Hepatocyte (in vitro differentiated cells): ENCODE measurements at places on chromosomes 3 and 15.

DNA sequence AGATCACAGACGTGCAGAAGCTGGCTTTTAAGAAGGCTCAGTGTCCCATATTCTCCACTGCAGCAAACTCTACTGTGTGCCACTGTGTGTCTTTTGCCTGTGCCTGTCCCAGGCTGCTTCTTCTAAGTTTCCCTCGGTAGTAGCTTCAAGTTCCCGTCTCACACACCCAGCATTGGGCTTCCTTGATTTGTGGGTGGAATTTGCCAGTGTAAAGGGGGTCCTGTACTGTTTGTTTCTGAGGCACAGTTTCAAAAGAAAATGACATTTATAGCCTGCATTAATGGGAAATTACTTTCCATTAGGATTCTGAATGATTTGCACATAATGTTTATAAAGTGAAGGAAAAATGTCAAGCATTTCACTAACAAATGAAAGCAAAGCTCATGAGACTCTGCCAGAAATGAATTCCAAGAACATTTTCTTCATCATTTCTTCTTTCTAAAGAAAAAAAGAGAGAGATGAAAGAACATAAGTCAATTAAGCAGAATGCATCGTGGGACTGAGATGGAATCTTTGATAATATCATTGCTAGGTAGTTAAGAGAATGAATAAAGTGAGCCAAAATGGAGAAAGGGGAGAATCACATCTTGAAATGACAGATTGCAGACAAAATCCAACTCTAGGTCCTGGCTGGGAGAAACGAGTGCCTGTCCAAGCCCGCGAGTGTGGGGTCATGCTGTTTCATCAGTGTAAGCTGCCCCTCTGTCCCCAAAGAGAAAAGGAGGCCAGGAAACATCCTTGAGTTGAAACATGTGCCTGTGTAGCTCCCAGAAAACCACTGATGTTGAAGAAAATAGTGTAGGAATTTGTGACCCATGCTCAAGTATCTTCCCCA, 48.6 kb upstream of the ADAMTSL3 start:
- DNase-seq = no peak

DNA sequence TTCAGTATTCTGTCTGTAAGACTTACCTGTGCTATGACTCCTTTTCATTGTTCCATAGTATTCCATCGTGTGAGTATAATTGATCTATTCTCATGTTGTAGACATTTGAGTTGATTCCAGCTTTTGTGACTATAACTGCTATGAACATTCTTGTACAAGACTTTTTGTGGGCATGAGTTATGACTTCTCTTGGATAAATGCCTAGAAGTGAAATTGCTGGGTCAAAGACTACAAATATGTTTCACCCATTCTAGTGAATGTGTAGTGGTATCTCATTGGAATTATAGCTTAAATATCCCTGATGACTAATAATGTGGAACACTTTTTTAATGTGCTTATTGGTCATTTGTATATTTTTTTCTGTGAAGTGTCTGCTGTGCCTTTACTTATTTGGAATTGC, 27.6 kb upstream of the NPHP3 start:
- no peak for DNase-seq

DNA sequence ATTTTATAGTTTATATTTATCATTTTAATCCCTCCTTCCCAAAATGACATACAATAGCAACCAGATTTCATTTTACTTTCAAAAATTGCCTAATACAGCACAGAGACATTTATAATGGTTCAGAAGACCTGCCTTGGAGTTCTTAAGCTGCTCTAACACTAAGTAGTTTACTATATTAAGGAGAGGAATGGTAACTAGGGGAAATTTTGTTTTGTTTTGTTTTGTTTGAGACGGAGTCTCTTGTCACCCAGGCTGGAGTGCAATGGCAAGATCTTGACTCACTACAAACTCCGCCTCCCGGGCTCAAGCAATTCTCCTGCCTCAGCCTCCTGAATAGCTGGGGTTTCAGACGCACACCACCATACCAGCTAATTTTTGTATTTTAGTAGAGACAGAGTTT, 22.8 kb upstream of the CCDC50 start:
- DNase-seq = no peak

GRCh38 chr15:59879506-59880265, 124.4 kb upstream of the FOXB1 start:
- DNase-seq = no peak

DNA sequence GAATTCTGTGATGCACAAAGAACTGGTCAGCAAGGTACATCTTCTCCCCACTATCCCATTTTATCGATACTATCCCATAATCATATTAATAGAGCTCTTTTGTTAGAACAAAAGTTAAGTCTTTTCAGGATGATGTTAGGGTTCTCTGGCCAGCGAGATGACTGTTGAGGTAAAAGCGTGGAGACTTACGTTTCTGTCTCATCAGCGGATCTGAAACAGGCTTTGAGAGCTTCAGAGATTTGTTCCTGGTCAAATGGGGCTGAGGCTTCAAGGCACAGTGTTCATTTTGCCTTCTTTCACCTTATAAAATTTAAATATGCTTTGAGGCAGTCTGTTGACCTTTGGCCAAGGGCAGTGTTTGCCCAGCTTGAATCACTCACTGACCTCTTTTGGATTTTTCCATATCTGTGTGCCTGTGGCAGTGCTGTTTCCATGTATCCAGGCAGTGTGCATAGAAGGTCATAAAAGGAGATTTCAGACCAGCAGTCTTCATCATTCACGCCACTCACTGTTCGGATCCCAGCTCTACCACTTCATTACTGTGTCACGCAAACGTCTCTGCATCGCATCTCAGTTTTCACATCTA, 3.1 kb downstream of the ADAMTSL3 start:
- no peak for DNase-seq

GRCh38 chr15:31338879-31339557, 12.4 kb downstream of the KLF13 start:
- DNase-seq = peak; percentile 58

- DNase-seq = no peak
Measured at GRCh38 chr3:38689774-38690173, 40.3 kb upstream of the SCN5A start.

GRCh38 chr15:70867911-70868467, 14.0 kb upstream of the LARP6 start:
- DNase-seq = peak; percentile 26

GRCh38 chr3:131047582-131047981, 20.9 kb downstream of the NEK11 start:
- DNase-seq = no peak

- no peak for DNase-seq
Measured at GRCh38 chr3:17342119-17342518, 400.3 kb downstream of the TBC1D5 start.

- no peak for DNase-seq
Measured at GRCh38 chr3:87045473-87045872, 54.5 kb upstream of the VGLL3 start.

DNA sequence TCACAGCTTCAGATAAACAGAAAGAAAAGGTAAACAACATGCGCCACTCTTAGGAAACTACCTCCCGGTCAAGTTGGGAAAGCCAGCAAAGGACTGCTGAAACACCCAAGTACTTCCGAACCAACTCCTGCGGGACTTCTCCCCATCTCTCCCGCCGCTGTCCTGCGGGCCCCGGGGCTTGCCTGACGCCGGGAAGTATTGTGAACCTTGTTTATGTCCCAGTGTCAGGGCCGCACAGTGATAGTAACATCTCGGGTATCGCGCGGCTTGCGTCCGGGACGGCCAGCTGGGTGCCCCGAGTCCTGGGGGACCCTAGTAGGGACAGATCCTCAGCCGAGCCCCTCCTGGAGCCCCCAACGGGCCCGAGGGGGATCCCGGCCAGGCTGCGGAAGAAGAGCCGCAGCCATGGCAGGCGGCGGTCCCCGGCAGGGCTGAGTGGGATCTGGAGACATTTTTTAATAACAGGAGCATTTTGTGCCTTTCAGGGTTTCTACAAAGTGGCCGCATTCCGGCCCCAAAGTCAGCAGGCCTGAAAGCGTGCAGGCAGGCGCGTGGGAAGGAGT, 756 bp downstream of the CLPX start:
- DNase-seq = peak; percentile 71

DNA sequence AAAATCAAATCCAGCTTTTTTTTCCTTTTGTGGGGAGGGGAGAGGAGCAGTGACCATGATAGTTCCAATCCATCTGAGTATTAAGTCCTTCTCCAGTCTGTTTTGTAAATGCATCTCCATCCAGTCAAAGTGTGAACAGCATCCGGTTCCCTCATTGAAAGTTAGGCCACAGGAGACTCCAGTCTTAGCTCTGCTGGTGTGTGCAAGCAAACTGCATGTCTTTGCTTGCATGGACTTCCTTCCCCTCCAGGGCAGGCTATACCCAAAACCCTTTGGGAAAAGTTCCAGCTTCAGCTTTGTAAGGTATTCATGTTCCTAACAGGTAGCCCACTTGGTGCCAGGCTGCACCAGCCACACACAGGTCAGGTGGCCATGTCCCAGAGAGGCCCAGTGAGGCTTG, 3.1 kb upstream of the MAN2C1 start:
- no peak for DNase-seq

GRCh38 chr3:106936337-106936736, 440.9 kb upstream of the CCDC54 start:
- DNase-seq = no peak

DNA sequence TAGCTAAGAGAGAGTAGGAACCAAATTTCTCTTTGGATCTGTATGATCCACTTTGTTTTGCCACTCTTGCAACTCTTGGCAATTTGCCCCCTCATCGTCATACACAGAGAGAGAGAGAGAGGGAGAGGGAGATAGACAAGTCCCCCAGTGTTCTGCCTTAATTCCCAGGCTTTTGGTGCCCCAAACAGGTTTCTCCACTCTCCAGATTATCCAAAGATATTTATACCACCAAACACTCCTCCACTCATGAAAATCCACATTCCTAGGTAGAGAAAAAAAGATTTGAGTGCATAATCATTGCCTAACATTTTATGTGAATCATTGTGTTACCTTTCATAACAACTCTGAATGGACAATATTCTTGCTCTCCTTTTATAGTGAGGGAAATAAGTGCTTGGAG, 15.3 kb downstream of the ACP3 start:
- DNase-seq = no peak

DNA sequence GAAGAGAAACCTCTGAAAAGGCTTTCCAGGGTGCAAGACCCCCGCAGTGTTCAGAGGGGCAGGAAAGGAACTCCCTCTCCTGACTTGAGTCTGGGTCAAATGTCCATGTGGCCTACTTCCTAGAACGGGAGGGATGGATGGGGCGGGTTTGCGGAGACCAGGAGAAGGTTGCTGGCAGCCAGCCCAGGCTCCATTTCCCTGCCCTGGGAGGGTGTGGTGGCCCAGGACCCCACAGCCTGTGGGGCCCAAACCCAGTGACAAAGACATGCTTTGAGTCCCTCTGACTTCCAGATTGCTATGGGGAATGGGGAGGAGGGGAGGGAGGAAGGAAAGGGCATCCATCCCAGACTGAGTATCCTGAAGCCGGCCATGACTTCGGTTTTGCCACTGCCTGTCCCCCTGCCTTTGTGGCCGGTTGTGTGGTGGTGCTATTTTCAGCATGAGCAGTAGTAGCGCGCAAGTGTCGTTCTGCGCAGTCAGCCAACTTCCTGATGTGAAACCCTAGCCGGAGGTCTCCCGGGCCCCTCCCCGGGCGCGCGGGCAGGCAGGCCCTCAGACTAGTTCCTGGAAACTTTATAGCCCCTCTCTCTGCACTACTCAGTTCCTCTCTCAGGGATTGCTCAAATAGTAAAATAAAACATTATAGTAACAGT, 24.4 kb downstream of the MAGEF1 start:
- no peak for DNase-seq

DNA sequence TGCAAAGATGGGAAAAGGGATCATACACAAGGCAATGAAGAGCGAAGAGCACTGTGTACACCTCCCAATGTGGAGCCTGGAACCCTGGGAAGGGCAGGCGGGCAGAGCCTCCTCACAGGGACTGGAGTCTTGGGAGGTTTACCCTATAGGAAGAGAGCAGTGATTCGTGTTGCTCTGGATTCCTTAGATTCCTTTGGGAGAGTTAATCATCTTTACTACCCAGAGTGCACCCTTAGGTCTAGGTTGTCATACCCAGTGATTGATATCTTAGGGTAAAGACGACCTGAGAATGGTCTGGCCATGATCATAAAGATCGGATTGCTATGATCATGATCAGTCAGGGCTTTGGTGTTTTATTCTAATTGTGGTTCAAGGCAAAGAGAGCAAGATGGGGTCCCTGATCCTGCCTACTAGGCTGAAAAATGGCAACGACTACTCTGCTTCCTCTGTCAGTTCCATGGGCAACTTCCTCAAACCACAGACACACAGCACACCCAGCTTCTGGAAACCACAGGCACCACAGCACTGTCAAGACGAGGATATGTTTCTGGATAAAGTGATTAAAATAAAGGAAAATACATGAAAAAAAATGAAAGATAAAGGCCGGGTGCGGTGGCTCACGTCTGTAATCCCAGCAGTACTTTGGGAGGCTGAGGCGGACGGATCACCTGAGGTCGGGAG, 20.4 kb upstream of the MAP6D1 start:
- no peak for DNase-seq

DNA sequence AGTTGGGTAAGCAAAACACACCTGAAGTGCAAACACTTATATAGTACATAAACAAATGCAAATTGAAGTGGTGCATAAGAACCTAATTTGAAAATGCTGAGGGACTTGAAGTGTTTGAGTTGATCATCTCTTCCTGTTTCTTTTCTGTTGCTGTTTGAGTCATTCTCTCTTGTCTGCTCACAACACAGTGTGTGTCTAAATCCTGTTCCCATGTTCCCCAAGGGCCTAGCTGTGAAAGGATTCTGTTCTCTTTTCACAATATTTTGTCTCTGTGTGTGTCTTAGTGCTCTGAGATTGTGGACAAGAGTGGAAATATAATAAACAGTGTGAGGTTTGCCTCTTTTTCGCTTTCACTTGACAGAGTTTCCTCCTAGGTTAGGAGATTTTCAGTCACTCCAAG, 6.1 kb downstream of the CD96 start:
- no peak for DNase-seq

- DNase-seq = no peak
Measured at GRCh38 chr3:18630295-18630694, 205.2 kb upstream of the SATB1 start.

DNA sequence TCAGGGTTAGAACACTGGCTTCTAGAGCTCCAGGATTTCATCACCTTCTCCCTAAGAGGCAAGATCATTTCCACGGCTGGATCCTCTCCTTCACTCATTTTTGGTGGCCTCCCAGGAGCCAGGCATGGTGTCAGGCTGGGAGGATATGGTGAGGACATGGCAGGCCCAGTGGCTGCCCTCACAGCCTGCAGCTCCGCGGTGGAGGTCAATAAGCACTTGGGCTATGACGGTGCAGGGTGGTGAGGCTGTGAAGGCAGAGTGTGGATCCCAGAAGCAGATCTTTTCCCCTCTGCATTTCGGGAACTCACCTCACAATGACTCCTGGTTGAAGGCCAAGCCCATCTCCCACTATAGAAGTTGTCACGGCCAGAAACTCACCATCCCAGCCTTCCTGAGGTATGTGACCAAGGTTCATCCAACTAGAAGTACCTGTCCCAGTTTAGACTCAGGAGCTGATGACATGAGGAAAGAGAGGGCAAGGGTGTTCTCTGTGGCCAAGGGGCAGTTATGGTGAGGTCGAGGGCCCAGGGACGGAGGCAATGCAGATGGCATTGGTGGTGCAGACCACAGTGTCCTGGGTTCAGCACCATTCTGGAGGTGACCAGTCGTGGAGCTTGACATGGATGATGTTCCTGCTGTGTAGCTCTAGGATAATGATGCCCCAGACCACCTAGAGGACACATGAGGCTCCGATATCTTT, 100.1 kb upstream of the SMAD3 start:
- DNase-seq = no peak
